Astrocyte of the spinal cord (primary cell): ENCODE measurements at places on chromosomes 16 and 17.

DNA sequence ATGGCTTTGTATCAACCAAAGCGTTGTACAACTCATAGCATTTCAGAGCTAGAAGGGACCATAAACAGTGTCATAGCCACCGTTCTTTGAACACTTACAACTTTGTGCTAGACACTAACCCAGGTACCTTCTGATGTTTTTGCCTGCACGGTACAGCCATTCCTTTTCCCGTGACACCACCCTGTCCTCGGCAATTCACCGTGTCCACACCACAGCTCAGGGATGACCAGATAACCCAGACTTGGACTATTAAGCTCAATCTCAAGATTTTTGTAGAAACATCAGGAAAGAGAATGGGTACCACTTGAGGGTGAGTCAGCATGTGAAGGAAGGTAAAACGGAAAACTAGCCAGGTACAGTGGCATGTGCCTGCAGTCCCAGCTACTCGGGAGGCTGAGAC is 9.8 kb upstream of the CBFB start:
- no peak for DNase-seq

DNA sequence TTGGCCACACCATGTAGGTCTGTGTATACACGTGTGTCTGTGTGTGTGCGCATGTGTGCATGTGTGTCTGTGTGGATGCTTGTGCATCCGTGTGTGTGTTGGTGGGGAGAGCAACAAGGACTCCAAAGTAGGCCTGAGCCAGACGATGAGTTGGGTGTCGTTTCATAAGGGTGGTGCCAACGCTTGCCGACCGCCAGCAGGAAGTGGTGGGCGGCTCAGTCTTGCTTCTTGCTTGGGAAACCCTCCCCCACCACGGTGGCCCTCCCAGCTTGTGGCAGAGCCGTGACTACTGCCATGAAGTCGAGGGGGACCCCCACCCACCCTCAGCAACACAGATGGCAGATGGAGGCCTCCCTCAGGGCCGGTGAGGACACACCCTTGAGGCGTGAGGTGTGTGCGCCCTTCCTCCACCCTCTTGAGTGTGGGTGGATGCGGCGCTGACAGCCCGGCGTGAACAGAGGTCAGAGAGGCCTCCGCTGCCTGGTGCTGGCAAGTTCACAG is 17.5 kb downstream of the SBK1 start:
- DNase-seq, result no peak

GRCh38 chr17:28494445-28495188 is 11.5 kb upstream of the FOXN1 start:
- peak; percentile 49 for DNase-seq

- no peak for DNase-seq
These were observed 86.3 kb upstream of the RPL38 start for GRCh38 chr17:74117087-74117698.

- DNase-seq, result no peak
These were observed 5.7 kb downstream of the BECN1 start for GRCh38 chr17:42818379-42818778.

- DNase-seq, result peak; percentile 27
These were observed 20.9 kb downstream of the NACA2 start for GRCh38 chr17:61570118-61570517.

DNA sequence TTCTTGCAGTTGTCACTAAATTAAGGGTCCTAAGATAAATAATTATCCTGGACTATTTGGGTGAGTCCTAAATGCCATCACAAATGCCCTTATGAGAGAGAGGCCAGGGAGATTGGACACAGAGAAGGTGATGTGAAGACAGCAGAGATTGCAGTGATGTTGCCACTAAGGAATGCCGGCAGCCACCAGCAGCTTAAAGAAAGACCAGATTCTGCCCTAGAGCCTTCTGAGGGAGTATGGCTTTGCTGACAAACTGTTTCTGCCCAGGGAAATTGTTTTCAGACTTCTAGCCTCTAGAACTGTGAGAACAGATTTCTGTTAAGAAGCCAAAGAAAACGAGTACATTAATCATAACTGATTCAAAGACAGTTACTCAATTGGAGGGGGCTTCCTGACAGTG is 10.0 kb upstream of the ZNF23 start:
- no peak for DNase-seq

GRCh38 chr17:48139944-48140343 is 32.4 kb downstream of the SNX11 start:
- DNase-seq, result no peak

- no peak for DNase-seq
These were observed 10.8 kb downstream of the FASN start for GRCh38 chr17:82086941-82087906.

DNA sequence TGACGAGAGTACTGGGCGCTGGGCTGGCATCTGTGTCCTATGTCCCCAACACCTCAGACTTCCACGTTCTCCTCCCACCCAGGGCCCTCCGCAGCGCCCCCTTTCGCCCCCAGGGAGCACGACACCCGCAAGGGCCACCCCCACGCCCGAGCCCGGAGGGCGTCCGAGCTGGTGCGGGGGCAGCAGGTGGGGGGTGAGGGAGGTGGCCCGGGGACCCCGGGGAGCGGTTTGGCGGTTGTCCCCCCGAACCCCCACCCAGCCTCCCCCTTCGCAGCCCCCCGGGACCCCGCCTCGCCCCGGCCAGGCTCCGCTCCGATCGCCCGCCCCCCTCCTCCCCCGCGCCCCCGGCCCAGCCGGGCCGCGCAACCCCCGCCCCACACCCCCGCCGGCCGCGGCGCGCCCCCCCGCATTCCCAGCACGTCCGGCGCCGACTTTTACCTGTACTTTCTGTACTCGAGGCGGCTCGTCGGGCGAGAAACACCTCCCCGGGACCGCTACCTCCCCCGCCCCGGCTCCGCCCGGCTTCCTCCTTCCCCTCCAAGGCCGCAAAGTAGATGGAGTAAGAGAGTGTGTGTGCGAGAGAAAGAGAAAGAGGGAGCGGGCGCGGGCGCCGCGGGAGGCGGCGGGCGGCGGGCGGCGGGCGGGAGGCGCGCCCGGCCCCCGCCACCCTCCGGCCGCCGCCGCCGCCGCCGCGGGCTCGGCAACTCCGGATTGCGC is 901 bp downstream of the CDYL2 start:
- no peak for DNase-seq

DNA sequence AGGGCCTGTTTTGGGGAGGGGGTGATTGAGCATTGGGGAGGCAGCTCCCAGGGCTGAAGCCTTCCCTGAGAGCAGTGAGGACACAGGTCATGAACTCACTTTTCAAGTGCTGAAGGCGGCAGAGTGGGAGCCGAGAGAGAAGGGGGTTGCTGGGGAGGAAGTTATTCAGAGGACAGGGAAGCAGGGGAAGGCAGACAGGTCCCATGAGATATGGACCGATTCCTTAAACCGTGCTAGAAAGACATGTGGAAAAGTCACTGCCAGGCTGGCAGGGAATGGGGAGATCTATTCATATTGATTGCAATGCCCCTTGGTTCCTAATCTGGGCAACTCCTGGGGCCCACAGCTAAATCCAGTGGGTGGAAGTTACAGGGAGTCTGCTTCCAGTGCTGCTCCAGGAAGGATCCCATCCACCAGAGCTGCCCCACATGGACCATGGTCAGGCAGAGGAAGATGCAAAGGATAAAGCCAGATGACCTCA is 1.1 kb downstream of the CCL4 start:
- DNase-seq, result no peak
